Cortex of kidney (tissue), 1 donor: ENCODE measurements at places on chromosomes 2 and 18.

DNA sequence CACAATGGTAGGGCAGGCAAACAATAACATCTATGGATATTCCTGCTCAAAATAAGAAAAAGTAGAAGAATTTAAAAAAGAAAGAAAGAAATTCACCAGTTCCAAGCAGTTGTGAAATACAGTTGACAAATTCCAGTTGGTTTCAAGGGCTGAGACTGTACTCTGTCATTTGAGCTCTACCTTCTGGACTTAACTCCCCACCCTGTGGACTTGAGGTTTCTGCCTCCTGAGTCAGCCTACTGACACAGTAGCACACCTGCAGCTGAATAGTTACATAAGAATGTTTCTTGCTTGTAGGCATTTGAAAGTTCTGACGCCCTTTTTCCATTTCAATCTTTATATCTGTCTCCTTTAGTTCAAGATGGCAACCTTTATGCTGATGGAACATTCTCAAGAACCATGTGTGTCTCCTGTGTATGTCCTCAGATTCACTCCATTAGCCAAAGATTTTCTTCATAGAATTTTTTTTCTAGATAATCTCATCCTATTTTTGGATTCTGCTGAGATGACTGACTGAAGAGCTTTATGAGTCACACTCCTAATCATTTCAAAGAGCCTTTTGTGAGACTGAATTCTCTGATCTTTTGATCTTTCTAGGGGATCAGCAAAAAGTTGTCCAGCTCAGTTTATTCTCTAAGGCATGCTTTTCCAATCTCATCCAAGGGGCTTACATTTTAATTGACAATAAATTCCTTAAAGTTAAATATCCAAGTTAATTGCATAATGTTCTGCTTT is 19.1 kb downstream of the NETO1 start:
- no peak for DNase-seq

DNA sequence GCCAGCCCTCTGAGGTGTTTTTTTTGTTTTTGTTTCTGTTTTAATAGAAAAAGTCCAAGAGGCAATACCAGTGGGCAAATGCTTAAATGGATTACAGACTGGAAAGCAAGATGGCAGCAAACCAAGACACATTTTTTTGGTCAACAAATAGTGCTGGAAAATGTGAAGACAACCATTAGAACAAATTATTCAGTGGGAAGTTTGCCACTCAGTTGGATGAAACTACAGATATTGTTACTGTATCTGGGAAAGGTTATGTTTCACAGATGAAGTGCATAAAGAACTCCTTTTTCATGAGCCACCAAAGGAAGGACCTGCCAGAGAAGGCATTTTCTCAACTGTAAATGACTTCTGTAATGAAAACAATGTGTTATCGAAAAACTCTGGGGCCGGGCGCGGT is 93.0 kb upstream of the ODC1 start:
- DNase-seq: no peak

DNA sequence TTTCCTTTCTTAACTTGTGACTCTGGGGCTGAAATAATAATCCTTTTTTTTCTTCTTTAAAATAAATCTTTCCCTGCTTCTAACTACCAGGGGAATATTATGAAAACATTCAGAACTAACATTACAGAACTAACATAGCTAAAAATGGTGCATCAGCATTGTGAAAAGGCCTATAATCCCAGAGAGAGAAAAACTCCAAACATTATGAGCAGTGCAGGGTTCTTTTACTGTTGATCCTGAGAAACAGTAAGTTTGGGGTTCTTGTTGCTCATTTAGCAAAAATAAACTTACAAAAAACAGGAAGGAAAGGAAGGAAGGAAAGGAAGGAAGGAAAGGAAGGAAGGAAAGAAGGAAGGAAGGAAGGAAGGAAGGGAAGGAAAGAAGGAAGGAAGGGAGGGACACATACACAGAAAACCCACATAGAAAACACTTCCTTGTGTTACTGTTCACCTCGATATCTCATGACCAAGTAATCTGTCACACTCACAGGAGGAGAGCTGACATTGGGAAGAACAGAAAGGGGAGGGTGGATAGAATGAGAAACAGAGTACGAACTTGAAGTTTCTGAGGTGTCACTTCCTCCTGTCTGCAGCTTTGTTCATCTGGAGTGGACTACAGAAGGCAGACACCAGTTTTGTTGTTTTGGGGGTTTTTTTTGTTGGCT is 18.4 kb upstream of the PIK3C3 start:
- no peak for DNase-seq

DNA sequence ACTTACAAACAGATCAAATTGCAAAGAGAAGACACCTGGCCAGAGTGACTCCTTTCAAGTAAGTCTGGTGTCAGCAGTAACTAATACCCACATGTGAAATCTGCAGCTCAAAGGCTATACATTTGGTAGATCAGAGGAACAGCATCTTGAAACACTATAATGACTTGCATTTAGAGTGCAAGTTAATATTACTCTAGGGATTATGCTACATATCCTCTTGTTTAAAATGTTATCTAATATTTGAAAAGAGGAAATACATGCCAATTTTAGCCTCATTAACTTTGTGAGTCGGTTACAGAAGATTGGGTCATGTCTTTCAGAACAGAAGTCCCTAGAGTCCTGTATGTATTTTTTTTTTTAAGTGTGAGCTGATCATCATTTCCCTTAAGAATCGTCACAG is 15.2 kb downstream of the LANCL1 start:
- no peak for DNase-seq

- DNase-seq: no peak
Measured at GRCh38 chr2:57720728-57721627, 325.6 kb upstream of the VRK2 start.

DNA sequence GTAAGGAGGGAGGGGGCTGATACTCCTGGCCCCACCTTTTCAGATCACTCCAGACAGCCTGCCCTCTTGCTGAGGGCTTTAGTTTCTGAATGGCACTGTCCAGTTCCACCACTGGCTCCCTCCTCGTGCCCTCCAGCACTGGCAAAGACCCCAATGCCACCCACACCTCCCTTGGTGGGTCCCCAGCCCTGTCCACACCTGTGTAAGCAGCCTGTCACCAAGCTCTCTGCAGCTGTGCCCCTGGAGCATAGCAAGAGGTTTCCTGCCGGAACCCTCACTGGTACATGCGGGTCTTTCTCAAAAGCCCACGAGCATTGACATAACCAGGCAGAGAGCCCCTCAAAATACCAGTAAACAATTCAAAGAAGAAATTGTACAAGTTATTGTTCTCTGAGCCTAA is 17.6 kb upstream of the KIF1A start:
- DNase-seq: no peak

GRCh38 chr2:219418155-219419011 is at the start of gene DES:
TSS of gene DES (plus strand) at chr2:219418377. CDS start at chr2:219418463, 86 bp downstream.
- DNase-seq: no peak

GRCh38 chr2:8563814-8564474 is 117.9 kb upstream of the ID2 start:
- no peak for DNase-seq

- DNase-seq: no peak
Measured at GRCh38 chr18:64401268-64402060, 252.6 kb upstream of the LINC00305 start.

GRCh38 chr18:48345596-48345995 is 63.6 kb downstream of the ZBTB7C start:
- no peak for DNase-seq

DNA sequence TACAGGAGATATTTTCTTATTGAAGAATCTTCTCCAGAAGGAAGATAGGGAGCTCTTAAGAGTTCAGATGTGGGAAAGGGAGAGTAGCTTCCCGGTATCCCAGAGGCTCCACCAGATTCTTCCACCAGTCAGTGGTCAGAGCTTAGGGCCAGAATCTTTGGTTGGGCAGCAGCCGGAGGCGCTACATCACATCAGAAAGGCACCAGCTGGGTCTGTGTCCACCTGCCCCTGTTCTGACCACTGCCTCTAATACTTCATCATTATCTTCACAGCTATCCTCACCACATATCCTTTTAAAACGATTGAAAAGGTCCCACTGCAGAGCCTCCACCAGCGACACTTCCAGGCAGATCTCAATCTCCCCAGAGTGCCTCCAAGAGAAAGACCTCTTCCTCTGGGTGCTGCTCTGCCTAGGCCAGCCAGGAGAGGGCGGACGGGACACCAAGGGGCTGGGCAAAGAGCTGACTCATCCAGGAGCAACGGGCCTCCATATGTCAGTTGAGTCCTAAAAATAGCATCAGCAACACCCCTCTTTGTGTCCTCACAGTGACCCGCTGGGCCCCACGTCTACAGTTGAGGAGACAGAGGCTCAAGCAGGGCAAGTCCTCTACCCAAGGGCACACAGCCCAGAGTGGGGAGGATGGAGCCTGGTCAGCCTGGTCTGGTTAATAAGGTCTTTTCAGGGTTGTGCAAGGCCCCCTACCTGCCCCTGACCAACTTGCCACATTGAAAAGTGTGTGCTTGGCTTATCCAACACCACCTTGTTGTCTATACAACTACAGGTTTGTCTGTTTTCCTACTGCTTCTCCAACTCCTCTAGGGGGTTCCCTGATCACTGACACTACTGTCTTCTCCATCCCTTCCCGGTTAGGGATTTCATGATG is 81.2 kb downstream of the ADD2 start:
- DNase-seq: no peak
